ENCODE measurements at places on chromosomes 7 and 10.

GRCh38 chr7:129009437-129009836, 45.5 kb downstream of the TNPO3 start:
- DNase-seq: no peak

DNA sequence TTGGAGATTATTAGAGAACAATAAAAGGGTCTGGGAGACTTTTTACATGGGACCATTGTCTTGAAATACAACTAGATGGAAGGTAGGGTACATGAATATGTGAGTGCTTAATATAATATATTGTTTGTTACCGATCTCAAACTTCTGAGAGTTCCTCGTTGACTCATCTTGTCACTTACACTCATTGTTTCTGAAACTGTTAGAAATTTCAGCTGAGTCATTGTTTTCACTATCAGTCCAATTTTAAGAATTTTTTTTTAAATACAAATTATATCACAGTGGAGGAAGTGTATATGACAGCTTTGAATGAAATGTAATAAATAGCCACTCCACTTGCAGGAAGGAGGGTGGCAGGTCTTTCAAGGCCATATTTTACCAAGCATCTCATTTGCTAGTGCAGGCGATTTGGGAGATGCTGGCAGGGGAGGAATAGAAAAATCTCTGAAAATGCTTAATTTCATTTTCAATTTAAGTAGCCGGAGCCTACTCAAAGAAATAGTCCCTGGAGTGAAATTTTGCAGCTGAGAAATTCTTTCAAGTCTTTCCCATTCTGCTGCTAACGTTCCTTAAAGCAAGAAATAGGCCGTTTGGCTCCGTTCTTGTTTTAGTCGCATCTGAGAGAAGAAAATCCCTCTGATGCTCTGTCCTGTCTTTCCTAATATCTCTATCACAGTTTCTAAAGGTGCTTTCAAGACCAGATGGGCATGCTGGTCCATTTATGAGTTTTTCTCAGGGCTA, 1404.2 kb upstream of the CELF2 start:
- DNase-seq: no peak

DNA sequence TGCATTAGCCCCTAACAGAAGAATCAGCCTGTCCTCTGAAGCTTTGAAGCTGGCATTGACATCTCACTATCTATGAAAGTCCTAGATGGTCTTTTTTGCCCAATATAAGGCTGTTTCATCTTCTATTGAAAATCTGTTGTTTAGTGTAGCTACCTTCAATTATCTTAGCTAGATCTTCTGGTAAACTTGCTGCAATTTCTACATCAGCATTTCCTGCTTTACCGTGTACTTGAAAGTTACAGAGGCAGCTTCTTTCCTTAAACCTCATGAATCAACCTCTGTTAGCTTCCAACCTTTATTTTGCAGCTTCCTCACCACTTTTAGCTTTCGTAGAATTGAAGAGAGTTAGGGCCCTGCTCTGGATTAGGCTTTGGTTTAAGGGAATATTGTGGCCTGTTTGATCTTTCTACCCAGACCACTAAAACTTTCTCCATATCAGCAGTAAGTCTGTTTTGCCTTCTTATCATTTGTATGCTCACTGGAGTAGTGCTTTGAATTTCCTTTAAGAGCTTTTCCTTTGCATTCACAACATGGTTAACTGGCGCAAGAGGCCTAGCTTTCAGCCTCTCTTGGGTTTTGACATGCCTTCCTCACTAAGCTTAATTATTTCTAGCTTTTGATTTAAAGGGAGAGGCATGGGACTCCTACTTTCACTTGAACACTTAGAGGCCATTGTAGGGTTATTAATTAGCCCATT, 32.5 kb downstream of the ARID5B start:
- no peak for DNase-seq

DNA sequence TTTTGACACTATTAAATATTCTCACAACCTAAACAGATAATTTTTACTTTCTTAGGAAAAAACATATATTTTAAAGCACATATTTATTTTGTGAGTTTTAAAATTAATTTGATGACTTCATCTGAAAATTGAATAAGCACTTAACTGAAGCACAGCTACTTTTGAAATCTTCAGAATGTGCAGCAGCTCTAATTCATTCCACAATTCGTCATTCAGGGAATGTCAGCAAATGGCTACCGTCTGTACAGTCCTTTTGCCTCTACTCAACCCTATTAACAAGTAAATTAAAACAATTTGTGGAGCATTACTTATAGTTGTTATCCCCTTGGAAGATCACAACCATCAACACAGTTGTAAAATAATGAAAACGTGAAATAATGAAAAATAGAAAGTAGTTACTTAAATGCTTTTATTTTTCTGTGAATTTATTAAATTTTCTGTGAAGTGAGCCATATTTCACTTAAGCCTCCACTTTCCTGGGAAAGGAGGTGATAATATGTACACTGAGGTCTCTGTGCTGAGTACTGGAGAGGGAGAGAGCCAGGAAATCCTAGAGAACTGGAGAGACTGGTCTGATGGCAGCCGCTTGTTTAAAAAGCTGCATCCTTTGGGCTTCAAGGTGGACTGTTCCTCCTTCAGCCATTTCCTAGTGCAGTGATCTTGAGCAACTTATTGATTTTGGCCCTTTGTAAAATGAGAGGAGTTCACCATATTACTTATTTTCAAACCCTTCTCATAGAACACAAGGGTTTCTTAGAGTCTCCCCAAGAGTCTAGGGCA, 70.6 kb downstream of the REEP3 start:
- DNase-seq: no peak

GRCh38 chr10:30993155-30993554, 38.5 kb downstream of the ZNF438 start:
- no peak for DNase-seq

- no peak for DNase-seq
These were observed 19.3 kb downstream of the ZNF316 start for GRCh38 chr7:6656413-6656812.
